ENCODE measurements at places on chromosomes 11 and 22.

DNA sequence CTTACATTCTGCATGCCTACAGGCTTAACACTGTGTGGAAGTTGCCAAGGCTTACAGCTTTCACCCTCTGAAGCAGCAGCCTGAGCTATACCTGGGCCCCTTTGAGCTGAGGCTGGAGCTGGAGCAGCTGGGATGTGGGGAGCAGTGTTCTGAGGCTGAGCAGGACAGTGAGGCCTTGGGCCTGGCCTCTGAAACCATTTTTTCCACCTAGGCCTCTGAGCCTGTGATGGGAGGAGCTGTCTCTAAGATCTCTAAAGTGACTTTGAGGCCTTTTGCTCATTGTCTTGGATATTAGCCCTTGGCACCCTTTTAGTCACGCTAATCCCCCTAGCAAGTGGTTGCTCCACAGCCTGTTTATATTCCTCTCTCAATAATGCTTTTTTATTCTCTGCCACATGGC is 59.9 kb upstream of the ZBED5 start:
- no peak for DNase-seq

DNA sequence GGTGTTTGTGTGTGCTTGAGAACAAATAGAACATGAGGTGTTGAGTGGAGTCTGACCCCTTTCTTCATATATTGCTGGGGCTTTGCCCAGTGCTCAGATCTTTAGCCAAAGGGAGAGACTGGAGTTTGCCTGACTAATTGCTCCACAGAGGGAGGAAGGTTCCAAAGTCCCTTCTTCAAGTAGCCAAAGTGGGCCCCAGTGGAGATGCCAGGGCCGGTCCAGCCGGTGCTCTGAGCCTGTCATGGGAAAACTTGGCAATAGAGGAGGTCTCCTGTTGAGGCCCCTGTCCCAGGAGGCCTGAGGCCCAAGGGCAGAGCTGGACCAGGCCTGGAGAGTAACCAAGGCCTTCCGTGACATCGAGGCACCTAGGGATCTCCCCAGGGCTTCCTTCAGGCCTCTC is 112.3 kb downstream of the DSCAML1 start:
- no peak for DNase-seq

DNA sequence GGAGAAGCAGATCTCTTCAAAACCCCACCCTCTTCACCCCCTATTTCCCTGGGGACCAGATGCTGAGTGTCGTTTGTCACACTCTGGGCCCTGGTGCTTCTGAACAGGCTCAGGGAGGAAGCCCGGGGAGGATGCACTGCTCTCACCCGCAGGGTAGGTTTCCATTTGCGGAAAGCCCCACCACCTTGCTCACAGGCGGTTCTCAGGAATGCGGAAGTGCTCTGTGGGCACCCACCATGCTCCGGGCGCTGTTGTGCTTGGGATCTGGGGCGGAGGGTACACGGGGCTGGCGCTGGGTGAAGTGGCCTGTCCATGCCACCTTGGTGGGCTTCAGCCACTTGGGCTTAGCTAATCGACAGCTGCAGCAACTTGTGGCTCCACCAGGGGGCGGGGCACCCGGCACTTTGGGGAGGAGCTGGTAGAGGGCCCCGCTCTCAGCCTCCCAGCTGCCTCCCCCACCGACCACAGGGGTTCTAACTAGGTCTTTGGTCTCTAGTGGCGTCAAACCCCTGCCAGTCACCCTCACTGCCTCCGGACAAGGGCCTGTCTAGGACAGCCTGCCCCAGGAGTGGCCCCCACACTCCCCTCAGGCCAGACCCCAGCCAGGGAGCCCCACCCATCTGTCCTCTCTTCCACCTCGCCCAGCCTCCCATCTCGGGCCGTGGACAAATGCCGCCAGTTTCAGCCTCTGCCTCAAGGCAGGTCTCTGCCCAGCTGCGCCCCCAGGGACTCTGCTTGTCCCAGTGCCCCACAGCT is 7.4 kb downstream of the NDUFV1 start:
- no peak for DNase-seq

DNA sequence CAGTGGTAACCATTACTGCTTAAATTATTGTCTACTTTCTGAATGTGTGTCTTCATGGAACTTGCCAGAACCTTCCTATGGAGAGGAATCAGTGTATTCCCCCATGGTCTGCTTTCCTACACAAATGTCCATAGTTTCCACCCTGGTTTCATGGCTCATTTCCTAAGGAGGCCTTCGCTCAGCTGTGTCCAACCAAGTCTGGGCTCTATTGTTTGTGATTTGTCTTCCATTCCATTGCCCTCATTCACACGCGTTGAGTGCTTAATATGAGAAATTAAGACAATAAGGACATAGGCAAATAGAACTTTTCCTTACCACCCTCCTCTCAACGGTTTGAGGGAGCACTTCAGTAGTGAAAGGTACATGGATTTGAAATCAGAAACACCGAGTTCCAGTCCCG is 510.6 kb downstream of the NTM start:
- no peak for DNase-seq

- DNase-seq = no peak
These were observed 29.3 kb downstream of the CD5 start for GRCh38 chr11:61131586-61131985.
